ENCODE measurements at places on chromosomes 16 and 17.
A peak's percentile ranks its signal among the peaks of the same experiment; 100 is the strongest.

- no peak for DNase-seq
Observed at GRCh38 chr17:9541718-9542117, 33.9 kb downstream of the STX8 start.

- DNase-seq: no peak
Observed at GRCh38 chr17:29393436-29393835, 3.3 kb downstream of the TAOK1 start.

DNA sequence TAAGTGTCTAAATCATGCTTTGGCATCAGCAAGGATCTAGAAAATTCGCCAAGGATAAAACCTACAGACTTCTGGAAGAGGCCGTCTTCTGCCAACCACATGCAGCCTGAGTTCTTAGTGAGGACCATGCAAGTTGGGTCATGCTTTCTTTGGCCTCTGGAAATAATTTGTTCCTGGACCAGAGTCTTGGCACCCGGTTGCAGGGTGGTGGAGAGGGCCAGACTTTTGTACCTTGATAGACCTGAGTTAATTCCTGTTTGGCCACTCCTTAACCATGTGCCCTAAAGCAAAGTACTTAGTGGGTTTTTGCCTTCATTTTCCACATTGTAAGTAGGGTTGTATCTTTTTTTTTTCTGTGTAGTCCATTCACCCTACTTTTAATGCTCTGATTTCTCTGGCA is 283.4 kb upstream of the IRX5 start:
- DNase-seq: no peak

DNA sequence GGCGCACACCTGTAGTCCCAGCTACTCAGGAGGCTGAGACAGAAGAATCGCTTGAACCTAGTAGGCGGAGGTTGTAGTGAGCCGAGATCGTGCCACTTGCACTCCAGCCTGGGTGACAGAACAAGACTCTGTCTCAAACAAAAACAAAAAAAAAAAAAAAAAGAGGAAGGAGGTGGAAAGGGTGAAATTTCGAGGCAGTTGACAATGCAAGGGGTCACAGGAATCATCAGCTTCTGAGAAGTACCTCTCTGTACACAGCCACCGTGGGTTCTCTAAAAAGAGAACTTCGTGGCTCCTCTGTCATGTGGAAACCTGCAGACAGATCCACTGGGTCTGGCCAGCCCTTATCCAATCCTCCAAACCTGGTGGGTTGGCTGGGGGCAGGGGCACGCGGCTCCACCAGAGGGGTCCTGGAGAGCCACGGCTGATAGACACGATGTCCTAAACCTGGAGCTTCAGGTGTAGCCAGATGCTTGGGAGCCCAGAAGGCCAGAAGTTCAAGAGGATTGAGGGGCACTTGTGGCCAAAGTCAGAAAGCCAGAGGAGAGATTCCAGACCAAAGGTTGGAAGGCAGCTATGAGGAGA is 540 bp upstream of the CD300LF start:
- DNase-seq: no peak

- no peak for DNase-seq
Observed at GRCh38 chr17:73957564-73957963, 245.9 kb upstream of the RPL38 start.

- DNase-seq: no peak
Observed at GRCh38 chr16:57616241-57616640, 12.2 kb upstream of the ADGRG1 start.

DNA sequence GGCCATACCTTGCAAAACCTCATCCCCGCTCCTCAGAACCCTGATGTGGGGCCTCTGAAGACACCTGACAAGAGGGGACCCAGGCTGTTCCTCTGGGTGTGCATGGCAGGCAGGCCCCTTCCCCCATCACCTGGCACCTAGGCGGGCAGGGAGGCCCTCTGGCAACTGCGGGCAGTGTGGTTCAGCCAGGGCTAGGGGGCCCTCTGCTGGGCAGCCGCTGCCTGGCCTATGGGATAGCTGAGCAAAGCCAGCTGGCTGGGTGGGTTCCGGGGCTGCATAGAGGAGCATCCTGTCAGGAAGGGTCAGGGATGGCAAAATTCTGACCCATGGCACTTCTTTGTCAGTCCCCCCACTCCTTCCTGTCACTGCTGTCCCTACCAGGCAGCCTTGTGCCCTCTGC is 228.7 kb upstream of the ASIC2 start:
- DNase-seq: peak; percentile 26

GRCh38 chr16:70786020-70786755 is 14.8 kb downstream of the VAC14 start:
- DNase-seq: no peak

DNA sequence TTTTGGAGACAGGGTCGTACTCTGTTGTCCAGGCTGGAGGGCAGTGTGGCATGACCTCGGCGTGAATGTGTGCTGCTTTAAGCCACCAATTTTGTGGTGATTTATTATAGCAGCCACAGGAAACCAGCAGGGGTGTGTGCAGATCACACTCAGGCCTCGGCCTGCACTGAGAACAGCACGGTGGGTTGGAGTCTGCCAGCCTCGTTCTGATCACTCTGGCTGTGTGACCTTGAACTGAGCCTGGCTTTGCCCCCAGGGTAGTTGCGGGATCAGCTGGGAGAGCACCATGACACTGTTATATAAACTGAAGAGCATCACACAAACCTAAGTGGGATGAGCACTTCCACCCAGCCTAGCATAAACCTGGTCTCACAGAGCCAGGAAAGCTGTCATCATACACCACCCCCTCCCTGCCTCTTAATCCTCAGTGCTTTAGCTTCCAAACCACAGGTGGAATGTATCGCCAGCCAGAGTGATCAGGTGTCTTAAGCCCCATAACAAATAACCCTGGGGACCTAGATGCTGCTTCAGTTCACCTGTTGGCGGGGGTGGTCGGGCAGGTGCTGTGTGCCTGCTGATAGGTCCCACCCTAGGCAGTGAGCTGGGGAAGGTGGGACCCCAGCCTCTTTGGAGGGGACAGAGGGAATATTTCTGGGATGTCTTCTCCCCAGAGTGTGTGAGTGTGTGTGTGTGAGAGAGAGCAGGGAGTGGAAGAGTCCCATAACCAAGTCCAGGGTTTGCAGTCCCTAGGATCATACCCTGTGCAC is 28.6 kb upstream of the NDRG4 start:
- DNase-seq: no peak

DNA sequence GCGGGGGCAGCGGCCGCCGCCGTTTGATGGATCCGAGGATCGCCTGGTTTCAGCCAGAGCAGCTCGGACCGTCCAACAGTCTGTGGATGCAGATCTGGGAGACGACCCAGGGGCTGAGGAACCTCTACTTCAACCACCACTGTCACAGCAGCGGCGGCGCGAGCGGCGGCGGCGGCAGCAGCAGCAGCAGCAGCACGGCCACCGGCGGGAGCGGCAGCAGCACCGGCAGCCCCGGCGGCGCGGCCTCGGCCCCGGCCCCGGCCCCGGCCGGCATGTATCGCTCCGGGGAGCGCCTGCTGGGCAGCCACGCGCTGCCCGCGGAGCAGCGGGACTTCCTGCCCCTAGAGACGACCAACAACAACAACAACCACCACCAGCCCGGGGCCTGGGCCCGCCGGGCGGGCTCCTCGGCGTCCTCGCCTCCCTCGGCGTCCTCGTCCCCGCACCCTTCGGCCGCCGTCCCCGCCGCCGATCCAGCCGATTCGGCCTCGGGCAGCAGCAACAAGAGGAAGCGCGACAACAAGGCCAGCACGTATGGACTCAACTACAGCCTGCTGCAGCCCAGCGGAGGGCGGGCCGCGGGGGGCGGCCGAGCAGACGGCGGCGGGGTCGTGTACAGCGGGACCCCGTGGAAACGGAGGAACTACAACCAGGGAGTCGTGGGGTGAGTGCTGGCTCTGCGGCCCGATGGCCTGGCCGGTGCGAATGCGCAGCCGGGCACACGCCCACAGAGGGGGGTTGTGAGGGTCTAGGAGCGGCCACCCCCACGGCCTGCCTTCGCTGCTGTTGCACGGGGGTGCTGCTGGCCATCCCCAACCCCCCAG is 702 bp downstream of the TENT4B start:
- DNase-seq: peak; percentile 40

DNA sequence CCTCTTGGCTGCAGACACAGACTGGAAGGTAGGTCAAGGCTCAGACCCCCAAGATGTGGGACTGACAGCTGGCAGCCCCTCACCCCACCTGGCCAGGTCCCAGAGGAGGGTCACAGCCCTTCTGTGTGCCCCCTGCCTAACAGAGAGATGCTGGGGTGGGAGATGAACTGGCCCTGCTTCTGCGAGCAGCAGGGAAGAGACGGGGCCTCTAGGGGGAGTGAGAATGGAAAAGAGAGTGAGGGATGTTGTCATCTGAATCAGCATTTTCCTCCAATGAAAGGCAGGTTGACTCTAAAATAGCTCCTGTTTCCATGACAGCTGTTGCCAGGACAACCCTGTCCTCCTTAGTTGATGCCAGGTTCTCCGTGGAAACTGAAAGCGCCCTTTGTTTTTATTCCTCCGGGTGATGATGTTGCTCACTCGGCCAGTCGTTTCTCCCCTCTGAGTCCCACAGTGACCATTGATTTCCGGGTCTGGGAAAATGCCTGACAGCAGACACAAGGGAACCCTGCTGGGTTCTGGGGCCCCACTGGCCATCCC is 4.9 kb upstream of the NDRG4 start:
- peak; percentile 99 for DNase-seq

DNA sequence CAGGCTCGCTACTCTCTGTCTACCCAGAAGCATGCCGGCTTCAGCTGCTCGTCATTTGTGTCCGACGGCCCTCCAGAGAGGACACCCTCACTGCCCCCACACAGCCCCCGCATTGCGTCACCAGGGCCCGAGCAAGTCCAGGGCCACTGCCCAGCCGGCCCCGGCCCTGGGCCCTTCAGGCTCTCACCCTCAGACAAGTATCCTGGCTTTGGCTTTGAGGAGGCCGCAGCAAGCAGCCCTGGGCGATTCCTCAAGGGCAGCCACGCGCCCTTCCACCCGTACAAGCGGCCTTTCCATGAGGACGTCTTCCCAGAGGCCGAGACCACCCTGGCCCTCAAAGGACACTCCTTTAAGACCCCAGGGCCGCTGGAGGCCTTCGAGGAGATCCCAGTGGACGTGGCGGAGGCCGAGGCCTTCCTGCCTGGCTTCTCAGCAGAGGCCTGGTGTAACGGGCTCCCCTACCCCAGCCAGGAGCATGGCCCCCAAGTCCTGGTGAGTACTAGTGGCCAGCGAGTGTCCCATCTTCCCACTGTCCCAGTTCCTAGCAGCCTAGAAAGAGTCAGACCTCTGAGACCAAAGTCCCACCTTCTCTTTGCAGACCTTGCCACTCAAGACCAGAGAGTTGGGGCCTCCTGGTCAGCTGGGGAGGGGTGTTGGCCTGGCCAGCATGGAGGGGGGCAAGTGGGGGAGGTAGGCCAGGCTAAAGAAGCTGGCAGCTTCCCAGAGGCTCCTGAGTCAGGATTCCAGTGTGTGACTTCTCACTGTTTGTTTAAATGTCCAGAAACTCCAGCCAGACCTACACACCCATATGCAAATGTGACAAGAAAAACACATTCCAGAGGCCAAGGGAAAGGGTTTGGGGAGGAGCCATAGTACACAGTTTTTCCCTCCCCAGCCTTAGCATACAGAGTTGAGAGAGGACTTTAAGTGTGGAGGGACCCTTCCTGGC is 18.6 kb downstream of the FOXN1 start:
- peak; percentile 77 for DNase-seq

DNA sequence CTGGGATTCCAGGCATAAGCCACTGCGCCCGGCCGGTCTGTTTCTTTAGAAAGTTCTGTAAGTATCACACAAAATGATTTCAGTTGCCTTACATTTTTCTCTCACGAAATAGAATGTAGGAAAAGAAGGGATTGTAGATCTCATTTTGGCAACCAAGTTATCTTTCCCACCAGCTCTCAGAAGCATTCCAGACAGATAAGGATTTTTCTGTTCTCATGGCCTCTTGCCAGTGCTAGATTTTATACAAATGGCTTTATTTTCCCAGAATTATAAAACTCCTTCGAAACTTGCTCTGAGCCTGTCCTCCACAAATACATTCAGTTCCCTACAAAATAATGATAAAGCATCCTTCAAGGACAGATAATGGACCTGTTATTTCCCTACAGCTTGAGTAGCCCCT is 46.9 kb downstream of the LCMT1 start:
- DNase-seq: no peak

GRCh38 chr16:67987460-67988160 is 7.3 kb upstream of the DPEP3 start:
- peak; percentile 13 for DNase-seq

- no peak for DNase-seq
Observed at GRCh38 chr16:70730944-70731343, 45.1 kb upstream of the MTSS2 start.

DNA sequence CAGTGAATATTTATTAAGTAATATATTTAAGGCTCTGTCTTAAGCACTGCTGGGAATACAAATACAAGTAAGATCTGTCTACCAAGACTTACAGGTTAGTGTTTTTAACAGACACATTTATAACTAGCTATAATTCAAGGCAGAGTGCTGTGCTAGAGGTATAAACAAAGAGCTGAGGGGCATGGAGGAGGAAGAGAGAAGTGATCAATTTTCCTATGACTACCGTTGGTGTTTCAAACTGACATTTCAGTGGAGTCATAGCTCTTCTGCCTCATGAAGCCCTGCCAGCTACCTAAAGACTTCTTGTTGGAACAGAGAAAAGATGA is 79.9 kb downstream of the CYB561 start:
- DNase-seq: no peak

DNA sequence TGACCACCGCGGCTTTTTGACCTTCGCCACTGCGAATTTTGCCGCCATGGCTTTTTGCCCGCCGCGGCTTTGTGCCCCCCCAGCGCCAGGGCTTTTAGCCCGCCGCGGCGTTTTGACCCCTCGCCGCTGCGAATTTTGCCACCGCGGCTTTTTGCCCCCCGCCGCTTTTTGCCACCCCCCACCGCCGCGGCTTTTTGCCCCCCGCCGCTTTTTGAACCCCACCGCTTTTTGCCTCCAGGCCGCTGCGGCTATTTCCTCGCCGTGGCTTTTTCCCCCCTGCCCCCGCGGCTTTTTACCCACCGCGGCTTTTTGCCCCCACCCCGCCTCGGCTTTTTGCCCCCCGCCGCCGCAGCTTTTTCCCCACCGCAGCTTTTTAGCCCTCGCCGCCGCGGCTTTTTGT is 134.8 kb upstream of the TP53TG3C start:
- DNase-seq: no peak

DNA sequence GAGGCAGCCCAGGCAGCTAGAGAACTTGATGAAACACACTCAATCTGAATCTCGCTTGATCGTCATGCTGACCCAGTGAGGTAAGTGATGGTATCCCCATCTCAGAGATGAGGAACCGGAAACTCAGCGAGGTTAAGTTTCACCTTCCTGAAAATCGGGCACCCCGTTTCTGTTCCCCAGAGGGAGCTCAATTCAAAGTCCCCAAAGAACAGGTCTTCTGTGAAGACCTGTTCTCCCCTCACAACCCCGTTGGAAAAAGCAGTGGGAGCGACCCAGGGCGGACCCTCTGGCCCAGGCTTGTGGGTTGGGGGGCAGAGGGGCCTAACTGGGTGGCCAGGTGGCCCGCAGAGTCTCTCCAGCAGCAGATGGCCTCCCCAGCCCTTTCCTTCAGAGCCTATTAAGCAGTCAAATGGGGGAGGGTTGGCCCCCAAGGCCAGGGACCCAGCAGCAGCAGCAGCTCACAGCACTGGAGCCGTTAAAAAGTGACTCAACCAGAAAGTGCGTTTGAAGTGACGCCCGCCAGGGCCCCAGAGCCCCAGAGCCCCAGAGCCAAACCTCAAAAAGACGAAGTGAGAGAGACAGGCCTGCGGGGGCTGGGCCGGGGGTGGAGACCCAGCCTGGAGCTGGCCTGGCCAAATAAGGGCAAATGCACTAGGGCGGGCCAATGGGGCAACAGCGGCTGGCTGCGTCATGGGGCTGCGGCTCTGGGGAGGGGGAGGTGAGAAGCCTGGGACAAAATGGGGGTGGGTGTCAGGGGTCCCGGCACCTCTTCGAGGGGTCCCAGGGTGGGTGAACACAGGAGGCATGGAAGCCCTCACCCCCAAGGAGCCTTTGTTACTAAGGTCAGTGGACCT is 9.2 kb upstream of the TSPOAP1 start:
- peak; percentile 63 for DNase-seq

- DNase-seq: no peak
Observed at GRCh38 chr16:4263504-4264436, 9.1 kb downstream of the TFAP4 start.
